ENCODE measurements at places on chromosomes 3 and 15. TPM values are rescaled to one million over a fixed set of nuclear protein-coding genes. Genes with fewer than 3 reads are reported as not detected.

DNA sequence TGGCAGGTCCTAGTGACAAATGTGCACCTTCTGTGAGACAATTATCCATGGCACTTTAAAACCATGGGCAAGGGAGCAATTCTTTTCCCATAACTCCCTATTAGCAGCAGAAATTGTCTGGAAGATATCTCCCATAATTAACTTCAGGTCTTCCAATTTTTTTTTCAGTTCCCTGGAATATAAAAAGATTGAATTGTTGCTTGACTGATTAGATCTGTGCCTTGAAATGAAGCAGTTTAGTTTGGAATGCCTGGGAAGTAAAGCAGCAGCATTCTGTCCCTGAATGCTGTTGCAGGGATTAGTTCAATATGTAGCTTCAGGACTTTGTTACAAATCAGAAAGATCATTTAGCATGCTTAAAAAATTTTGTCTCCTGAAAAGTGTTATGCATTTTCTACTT, 137.0 kb upstream of the GOLGA6L4 start:
- DNase-seq, result no peak
- no peak overlapping the region for H3K4me3 ChIP-seq
- H3K27me3 ChIP-seq, result no peaks in the 10 kb centered on the region
- H3K36me3 ChIP-seq, result no peaks in the 10 kb centered on the region
- no peaks in the 10 kb centered on the region for H3K4me1 ChIP-seq

The KNL1 gene
- not detected for total RNA-seq

GRCh38 chr15:50840520-50840919, 68.0 kb upstream of the AP4E1 start:
- H3K27me3 ChIP-seq, result no peaks in the 10 kb centered on the region
- no peaks in the 10 kb centered on the region for H3K4me1 ChIP-seq
- no peak overlapping the region for H3K27ac ChIP-seq
- H3K36me3 ChIP-seq, result no peaks in the 10 kb centered on the region
- DNase-seq, result no peak
- no peak overlapping the region for H3K4me3 ChIP-seq

The ZDHHC23 gene
- total RNA-seq, result 5.6 TPM

- no peak for DNase-seq
- H3K4me1 ChIP-seq, result no peaks in the 10 kb centered on the region
- no peaks in the 10 kb centered on the region for H3K36me3 ChIP-seq
- H3K27ac ChIP-seq, result no peak overlapping the region
- H3K4me3 ChIP-seq, result no peak overlapping the region
Observed at GRCh38 chr15:70910958-70911357, 18.3 kb downstream of the LRRC49 start.

DNA sequence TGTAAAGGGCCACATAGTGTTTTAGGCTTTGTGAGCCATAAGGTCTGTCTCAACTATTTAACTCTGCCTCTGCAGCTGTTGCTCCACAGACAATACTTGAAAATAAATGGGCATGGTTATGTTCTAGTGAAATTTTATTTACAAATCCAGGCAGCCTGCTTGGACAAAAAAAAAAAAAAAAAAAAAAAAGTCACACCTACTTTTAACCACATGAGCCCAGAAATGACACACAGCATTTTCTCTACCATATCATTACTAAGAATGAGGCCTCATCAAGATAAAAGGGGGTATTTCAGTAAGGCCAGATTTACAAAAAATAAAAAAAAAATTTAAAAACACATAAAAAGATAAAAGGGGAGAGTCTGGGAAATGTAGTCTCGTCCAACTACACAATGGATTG, 1.7 kb upstream of the NGLY1 start:
- no peak for DNase-seq
- no peak overlapping the region for H3K27ac ChIP-seq
- peaks cover 55% of the 10 kb centered on the region for H3K4me1 ChIP-seq
- no peak overlapping the region for H3K4me3 ChIP-seq

DNA sequence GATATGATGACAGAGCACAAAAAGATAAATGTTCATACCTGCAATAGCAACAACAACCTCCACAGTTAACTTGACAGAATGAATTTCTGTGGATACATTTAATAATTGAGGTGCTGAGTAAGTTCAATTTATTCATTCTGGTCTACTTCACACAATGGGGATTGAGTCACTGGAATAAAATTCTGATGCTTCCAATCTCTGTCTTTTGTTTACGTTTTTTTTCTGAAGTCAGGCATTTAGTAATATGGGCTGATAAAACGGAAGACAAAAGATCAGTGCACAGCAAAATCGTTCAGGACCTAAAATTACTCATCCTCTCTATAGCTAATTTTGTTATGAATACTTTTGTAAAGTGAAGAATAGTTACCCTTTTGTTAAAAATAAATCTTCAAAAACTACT, 565.9 kb upstream of the CCDC54 start:
- H3K27me3 ChIP-seq, result no peaks in the 10 kb centered on the region
- no peak overlapping the region for H3K4me3 ChIP-seq
- no peak overlapping the region for H3K27ac ChIP-seq
- no peak for DNase-seq
- H3K4me1 ChIP-seq, result no peaks in the 10 kb centered on the region
- H3K36me3 ChIP-seq, result no peaks in the 10 kb centered on the region

DNA sequence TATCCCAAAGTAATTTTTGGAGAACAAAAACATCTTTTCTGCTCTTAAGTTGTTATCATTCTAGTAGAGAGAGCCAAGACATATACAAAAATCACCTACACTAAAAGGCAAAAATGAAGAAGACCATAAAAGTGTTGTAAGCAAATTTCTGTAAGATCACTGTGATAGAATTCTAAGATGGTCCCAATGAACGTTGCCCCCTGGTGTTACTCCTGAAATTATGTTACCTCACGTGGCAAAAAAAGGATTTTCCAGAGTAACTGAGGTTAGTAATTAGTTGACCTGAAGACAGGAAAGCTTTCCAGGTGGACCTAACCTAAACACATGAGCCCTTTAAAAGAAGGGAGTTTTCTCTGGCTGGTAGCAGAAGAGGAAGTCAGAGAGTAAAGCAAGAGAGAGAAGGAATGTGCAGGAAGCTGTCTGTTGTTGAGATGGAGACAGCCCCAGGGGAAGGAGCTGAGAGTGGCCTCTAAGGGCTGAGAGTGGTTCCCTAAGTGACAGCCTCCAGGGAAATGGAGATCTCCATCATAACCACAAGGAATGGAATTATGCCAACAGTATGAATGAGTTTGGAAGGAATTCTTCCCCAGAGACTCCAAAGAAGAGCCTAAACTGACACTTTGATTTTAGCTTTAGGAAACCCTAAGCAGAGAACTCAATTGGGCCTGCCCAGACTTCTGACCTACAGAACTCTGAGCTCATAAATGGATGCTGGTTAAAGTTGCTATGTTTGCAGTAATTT, 205.9 kb downstream of the CD47 start:
- no peaks in the 10 kb centered on the region for H3K4me1 ChIP-seq
- no peaks in the 10 kb centered on the region for H3K27me3 ChIP-seq
- no peak overlapping the region for H3K4me3 ChIP-seq

DNA sequence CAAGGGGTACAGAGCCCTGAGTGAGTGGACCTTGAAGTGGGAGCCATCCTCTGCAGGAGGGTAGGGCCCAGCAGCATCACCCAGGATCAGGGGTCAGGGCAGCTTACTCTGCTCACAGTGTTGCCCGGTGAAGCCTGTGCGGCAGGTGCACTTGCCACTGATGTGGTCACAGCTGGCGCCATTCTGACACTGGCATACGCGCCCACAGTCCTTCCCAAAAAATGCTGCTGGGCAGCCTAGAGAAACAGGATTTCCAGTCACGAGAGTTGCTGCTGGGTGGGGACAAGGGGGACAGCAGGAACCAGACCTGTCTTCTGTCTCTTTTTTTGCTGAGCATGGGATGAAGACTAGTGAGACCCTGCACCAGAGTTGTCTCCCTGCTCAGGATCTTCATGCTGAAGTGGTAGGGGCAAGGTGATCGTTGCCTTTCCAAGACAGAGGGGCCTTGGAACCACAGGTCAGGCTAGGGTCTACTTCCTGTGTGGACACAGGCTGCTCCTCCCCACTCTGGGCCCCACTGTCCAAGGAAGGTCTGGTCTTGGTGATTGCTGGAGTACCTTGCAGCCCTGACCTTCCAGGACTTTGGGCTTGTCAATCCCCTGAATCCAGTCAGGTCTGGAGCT, 46.9 kb downstream of the RAB11A start:
- peaks cover 37% of the 10 kb centered on the region for H3K4me1 ChIP-seq
- H3K36me3 ChIP-seq, result no peaks in the 10 kb centered on the region
- H3K4me3 ChIP-seq, result no peak overlapping the region
- no peak for DNase-seq

GRCh38 chr3:178514401-178514800, 21.8 kb upstream of the KCNMB2 start:
- H3K27me3 ChIP-seq, result no peaks in the 10 kb centered on the region
- no peak overlapping the region for H3K27ac ChIP-seq
- no peaks in the 10 kb centered on the region for H3K4me1 ChIP-seq
- no peak for DNase-seq
- H3K36me3 ChIP-seq, result no peaks in the 10 kb centered on the region
- H3K4me3 ChIP-seq, result no peak overlapping the region

The LTF gene
- 8.8 TPM for total RNA-seq
